Pulmonary artery endothelial cell (primary cell): ENCODE measurements at places on chromosomes 3 and 15. TPM values are rescaled to one million over a fixed set of nuclear protein-coding genes. Genes with fewer than 3 reads are reported as not detected.

DNA sequence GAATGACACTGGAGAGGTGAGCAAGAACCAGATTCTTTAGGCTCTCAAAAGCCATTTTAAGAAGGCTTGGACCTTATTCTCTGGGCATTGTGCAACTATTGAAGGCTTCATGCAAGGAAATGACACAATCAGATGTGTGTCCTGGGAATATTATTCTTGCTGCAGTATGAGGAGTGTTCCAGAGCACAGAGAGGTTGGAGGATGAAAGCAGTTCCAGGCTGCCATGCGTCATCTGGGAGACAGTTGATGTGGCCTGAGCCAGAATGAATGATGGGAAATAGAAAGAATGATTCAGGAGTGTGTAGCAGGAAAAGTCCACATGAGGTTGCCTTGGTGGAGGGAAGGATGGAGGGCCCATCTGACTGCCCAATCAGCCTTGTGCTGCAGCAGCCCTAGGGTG, 123.1 kb downstream of the CHCHD6 start:
- DNase-seq: no peak

GRCh38 chr3:5194801-5195509, 7.4 kb downstream of the EDEM1 start:
- DNase-seq: peak; percentile 71

DNA sequence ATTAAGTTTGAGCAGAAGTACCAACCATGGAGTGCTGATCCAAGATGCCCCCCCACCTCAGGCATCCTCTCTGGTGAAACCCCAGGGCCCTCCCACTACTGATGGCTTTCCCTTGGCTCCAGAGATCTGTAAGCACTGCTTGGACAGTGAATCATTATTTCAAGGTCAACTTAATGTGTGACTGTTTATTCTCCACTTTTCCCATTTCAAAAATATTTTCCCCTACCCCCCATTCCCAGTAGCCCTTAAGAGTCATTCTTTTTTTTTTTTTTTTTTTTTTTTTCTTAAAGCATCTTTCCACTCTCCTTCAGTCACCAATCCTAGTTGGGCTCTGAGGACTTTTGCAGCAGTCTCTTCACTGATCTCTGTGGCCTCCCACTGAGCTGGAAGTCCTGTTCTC, 82.6 kb downstream of the PCCB start:
- no peak for DNase-seq

- no peak for DNase-seq
Measured at GRCh38 chr3:177830411-177830849, 633.1 kb upstream of the TBL1XR1 start.

DNA sequence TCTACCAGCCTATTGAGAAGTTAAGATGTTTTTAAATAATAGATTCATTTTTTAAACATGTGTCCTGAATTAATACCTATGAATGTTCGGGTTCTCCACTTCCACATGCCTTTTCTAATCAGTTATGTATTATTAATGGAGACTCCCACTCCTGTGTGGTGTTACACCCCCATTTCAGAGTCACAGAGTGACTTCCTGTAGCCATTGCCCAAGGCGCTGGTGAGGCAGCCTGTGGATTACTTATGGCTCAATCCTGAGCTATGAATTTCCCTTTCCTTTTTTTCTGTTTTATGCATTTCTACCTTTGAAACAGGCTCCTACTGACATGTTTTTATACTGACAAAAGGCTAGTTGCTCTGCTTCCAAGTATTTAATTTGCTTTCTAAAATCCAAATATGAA, 162.3 kb downstream of the GABRG3 start:
- DNase-seq: no peak

- DNase-seq: no peak
Measured at GRCh38 chr3:123085293-123085931, 18.6 kb downstream of the PDIA5 start.

DNA sequence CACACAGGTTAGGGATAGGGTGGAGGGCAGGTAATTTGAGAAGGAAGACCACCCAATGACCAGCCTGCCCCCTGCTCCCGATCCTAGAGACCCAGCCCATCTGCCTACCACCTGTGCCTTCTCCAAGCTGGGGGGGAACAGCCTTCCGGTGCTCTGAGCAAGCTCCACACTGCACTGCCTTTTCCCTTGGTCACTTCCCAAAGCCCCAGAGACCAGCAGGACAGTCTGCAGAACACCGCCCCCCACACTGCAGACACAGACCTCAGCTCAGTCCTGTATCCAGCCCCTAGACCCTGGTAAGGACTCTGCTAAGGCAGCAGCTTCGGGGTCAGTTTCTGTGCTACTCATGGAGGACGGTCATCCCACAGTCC, 156.9 kb downstream of the MEGF11 start:
- DNase-seq: no peak

GRCh38 chr3:50028346-50028745, 60.4 kb upstream of the RBM5 start:
- DNase-seq: no peak

- no peak for DNase-seq
Measured at GRCh38 chr3:103393395-103394186, 958.8 kb downstream of the ZPLD1 start.

- no peak for DNase-seq
Measured at GRCh38 chr3:158790901-158791589, 10.8 kb upstream of the MFSD1 start.

DNA sequence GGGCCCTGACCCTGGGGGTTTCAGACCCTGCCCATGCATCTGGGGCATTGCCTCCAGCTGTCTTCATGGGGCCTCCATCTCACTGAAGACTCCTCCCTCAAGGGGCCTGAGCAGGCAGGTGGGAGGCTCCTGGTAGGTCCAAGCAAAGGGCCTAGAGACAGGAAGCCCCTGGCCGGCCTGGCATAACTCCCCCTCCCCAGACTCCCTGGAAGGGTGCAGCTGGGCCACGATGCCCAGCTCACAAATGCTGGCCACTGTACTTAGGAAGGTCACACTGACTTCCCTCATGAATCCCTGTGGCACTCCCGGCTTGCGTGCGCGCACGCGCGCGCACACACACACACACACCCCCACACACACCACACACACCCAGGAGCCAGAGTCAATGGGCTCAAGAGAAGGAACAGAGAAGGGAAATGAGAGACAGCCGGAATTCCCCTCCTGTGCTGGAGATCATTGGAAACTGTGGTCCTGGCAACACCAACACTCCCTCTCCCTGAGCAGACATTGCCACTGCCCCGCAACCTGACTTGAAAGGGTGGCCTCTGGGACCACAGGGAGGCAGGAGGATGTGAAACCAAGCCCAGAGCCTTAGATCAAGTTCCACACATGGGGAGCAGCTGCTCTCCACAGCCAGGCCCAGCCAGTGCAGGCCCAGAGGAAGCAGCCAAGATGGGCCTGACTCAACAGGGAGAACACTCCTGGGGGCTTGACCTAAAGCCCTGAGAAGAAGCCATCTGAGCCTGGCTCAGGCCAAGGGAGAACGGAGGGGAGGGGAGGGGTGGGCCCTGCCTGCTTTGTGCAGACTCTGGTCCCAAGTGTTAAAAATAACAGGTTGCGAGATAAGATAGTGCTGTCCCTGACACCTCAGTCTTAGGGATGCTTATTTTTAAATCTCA, 69.7 kb downstream of the SCN5A start:
- no peak for DNase-seq

DNA sequence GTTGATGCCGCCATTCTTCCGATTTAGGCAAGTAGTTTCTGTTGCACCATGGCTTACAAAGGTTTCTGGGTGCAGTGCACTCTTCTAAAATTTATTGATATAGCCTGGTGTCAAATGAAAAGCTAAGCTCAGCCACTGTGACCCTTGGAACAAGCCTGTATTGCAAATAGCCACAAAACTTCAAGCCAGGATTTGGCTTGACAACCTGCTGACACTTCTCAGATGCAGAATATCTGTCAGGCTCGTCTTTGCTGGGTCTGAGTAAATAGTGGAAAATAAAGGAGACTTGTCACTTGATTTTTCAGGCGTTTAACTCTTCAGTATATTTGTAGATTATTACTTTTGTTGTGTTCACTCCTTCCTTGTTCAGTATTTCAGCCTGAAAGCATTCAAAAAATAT, 871.8 kb downstream of the OTOL1 start:
- DNase-seq: no peak

GRCh38 chr3:137464341-137464740, 299.8 kb upstream of the SOX14 start:
- DNase-seq: no peak

GRCh38 chr3:154701055-154701454, 271.1 kb upstream of the GPR149 start:
- DNase-seq: no peak

The GRM7 gene
- 0.14 TPM in 1 of 2 replicates, not detected in the other for total RNA-seq

The PLSCR2 gene
- total RNA-seq: not detected in 2 replicates

The RASGRP1 gene
- total RNA-seq: 0.04 and 0.20 TPM in 2 replicates

The CFAP100 gene
- total RNA-seq: not detected in 2 replicates

The EOMES gene
- total RNA-seq: not detected in 2 replicates

The SLC49A4 gene
- total RNA-seq: 9.2 and 14.6 TPM in 2 replicates

The PLA2G4E gene
- not detected in 2 replicates for total RNA-seq

The SCG5 gene
- total RNA-seq: 0.74 and 0.92 TPM in 2 replicates
